BJ (cell line): ENCODE measurements at places on chromosomes 16 and 17.

DNA sequence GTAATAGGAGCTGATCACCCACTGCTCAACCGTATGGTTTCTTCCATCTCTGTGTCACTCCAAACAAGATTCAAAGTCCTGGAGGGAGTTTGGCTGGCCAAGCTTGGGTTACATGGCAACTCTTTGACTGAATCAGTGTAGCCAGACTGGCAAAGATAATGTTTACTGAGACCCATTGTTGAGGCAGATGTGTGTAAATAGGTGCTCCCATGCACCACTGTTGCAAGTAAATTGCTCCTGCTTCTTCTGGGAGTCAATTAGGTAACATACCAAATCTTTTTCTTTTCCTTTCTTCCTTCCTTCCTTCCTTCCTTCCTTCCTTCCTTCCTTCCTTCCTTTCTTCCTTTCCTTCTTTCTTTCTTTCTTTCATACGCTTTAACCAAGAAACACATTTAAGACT lies 86.3 kb upstream of the DHX40 start:
- DNase-seq, result no peak

DNA sequence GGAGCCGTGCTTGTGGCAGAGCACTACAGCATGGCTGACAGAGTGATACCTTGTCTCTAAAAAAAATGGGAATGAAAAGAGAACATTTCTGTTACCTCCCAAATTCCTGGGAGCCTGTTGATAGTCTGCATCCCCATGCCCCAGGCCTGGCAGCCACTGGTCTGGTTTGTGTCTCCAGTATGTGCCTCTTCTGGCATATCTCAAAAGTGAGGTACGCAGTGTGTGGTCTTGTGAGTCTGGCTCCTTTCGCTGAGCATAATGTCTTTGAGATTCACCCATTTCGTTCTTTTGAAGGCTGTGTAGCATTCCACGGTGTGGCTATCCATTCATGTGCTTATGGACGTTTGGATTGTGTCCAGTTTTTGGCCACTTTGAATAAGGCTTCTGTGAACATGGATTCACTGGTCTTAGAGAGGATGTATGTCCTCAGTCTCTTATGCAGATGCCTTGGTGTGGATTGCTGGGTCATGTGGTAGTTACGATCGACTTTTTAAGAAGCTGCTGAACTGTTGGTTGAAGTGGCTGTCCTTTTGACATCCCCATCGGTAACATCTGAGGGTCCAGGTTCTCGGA lies 39.1 kb downstream of the PRMT7 start:
- DNase-seq, result no peak

GRCh38 chr17:27481327-27481726 lies 25.1 kb downstream of the KSR1 start:
- DNase-seq, result no peak

- DNase-seq, result no peak
Measured at GRCh38 chr17:27217631-27218030, 76.3 kb upstream of the WSB1 start.

- no peak for DNase-seq
Measured at GRCh38 chr17:73020110-73020509, 72.4 kb downstream of the SLC39A11 start.

DNA sequence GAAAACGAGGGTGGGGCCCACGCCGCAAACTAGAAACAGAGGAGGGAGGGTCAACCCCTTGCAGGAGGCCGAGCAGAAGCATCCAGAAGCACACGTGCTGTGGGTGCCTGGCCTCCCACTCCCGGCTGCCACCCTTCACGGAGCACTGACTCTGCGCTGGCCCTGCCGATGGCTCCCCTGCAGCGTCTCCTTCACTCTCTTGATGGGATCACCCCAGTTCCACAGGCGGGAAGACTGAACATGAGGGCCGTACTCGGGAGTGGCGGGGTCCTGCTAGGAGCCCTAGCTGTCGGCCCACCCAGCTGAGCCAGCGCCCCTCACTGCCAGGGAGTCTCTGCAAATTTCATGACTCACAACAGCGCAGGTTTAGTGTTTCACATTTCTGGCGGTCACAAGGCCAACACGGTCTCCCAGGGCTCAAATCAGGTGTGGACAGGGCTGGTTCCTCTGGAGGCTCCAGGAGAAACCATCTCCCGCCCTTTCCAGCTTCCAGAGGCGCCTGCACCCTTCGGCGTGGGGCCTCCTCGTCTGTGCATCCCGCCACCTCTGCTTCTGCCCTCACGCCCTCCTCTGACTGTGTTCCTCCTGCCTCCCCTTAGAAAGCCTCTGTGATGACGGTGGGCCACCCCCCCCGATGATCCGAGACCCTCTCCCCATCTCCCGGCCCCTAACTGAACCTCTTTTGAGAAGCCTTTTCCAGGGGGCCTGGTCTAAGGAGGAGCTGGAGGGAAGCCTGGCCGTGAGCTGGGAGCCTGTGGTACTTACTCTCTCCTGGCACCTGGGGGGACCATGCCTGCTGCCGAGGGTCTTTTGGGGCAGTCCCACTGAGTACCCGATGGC lies 2.0 kb downstream of the PTX4 start:
- DNase-seq, result no peak

DNA sequence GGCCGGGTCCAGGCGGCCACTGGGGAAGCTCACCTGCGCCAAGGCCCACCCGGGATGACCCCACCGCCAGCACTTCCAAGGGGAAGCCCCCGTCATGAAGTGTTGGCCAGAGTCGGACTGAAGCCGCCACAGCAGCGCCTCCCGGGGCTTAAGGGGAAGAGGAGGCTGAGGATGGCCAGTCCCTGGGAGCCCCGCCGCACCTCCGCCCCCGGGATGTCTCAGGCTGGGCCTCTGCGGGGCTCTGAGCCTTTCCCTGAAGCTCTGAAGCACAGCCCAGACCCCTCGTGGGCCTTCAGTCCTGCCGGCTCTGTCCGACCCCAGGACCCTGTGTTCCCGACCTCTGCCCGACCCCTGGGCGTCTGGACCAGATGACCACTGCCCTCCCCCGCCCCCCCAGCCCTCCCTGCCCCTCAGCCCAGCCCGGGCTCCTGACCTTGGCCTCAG lies 42.8 kb upstream of the ACSF3 start:
- no peak for DNase-seq

GRCh38 chr17:51912939-51913338 lies 245.6 kb downstream of the CA10 start:
- DNase-seq, result no peak

GRCh38 chr16:84177741-84178073 lies 9.2 kb downstream of the TAF1C start:
- no peak for DNase-seq

DNA sequence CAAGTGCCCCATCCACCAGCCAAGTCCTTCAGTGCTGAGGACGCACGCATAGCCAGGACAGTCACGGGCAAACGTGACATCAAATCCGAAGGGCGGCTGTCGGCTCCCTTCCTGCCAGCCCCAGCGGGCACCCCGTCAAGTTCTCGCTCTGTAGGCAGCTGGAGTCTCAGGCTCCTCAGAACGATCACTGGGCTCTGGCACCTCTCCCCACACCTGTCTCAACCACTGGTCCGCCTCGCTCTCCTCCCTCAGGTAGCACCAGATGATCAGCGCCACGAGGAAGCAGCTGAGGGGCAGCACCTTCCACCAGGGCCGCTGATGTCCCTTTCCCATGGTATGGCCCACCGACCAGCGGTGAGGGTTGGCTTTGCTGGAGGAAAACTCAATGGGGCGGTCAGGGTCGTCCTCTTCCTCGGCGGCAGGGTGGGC lies 422 bp downstream of the UQCC4 start:
- DNase-seq, result no peak

DNA sequence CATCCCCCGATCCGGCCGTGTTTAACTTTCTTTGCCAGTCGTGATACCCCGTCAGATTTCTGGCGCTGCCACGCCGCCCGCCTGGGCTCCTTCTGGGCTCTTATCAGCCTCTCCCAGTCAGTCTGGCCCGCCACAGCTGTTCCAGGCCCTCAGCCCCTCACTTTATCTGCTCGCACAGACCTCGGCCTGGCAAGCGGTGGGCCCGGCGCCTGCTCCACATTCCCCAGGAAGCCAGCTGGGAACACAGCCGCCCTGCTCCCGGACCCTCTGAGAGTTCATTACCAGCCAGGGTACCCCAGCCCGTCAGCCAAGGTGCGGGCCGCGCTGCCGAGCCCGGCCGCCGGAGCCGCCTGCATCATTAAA lies 157.5 kb downstream of the ZNF423 start:
- no peak for DNase-seq

- DNase-seq, result no peak
Measured at GRCh38 chr17:4365628-4366326, 698 bp downstream of the UBE2G1 start.

GRCh38 chr16:25279491-25279890 lies 21.8 kb upstream of the ZKSCAN2 start:
- no peak for DNase-seq

- no peak for DNase-seq
Measured at GRCh38 chr17:55546481-55546880, 35.2 kb upstream of the SMIM36 start.

DNA sequence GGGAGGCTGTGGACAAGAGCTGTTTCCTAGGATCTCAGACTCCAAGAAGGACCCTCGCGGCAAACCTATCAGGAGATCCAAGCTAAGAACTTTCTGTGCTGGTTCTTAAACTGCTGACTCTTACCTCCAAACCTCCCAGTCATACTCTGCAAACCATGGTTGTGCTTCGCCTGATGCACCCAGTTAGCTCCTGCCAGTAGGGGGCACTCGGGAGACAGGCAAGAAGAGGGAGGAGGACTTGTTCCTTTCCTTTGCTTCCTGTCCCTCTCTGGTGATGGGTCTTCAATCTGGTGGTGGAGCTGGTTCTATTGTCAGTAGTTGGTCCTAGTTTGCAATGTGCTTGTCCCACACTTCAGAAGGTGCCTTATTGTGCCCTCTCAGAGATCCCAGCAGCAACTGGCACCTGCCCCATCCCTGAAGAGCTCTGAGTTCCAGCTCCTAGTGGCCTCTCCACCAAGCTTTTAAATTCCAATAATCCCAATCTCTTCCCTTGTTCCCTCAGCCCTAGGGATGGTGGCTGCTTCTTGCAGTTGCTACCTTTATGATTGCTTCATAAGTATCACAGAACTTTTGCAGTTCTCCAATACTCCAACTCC lies 113.5 kb upstream of the RPL38 start:
- DNase-seq, result no peak

- no peak for DNase-seq
Measured at GRCh38 chr17:68347380-68347779, 56.1 kb downstream of the ARSG start.

DNA sequence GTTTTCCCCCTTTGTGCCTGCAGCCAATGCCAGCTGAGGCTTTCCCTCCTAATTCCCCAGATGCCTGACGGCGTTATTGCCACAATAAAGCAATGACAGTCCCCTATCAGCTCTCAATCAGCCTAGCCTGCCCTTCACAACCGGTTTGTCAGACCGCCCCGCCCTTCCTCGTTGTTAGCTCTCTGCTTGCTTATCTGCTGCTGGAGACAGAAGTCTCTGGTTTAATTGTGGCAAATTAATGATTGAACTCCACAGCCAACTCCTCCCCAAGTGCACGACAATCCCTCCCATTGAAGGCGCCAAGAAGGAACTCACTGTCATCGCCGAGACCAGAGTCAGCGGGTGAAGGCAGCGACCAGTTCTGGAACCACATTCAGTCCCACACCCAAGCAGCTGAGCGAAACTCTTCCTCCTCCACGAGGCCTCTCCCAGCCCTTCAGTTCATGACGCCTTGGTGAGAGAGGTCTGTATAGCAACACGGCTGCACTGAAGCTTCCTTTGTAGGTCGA lies 474.4 kb downstream of the SLC39A11 start:
- DNase-seq, result no peak

DNA sequence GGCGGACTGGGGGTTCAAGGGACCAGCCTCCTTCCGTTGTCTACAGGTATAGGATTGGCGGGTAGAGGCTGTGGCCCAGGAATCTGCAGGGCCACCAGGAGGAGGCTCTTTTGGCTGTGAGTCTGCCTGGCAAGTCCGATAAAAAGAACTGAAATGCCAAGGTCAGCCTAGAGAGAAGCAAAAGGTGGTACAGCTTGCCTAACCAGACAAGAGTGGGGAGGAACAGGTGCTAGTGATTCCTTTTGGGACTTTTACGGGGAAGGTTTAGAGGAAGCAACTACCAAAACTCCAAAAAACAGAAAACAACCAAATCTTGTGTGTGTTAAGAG lies 5.6 kb upstream of the EVPL start:
- no peak for DNase-seq

GRCh38 chr17:16283705-16284104 lies 66.7 kb downstream of the PIGL start:
- no peak for DNase-seq

DNA sequence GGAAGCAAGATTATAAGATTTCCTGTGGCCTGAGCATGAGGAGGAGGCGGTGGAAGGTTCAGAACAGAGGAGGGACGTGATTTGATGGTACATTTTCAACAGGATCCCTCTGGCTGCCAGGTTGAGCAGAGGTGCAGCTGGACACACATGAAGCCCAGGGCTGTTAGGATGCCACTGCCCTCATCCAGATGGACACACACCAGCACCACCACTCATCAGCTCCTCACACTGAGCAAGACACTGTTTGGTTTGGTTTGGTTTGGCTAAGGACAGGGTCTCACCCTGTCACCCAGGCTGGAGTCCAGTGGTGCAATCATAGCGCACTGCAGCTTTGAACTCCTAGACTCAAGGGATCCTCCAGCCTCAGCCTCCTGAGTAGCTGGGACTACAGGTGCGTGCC lies 402.6 kb upstream of the C16orf82 start:
- no peak for DNase-seq

GRCh38 chr16:89867918-89868317 lies 5.5 kb upstream of the TCF25 start:
- no peak for DNase-seq

- no peak for DNase-seq
Measured at GRCh38 chr17:37828651-37829124, 83.8 kb upstream of the HNF1B start.

- no peak for DNase-seq
Measured at GRCh38 chr17:5785338-5785737, 201.0 kb upstream of the NLRP1 start.

GRCh38 chr16:85471469-85472431 lies 141.4 kb upstream of the GSE1 start:
- no peak for DNase-seq

DNA sequence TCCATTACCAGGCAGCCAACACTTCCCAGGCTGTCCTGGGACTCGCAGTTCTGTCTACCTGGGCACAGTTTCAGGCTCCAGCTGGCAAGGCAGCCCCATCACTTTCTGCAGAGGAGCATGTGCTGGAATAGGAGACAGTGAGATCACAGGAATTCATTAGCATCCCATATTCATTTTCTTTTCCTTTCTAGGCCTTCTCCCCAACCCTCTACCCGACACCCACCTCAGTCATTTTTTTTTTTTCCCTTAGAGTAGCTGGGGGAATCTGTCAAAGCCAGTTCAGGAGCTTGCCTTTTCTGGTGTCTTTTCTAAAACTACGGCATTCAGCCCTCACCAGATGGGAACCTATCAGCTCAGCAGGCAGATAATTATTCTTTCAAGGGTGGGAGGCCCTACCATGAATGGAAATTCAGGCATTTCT lies 42.4 kb upstream of the FBXO47 start:
- no peak for DNase-seq
